ENCODE measurements at places on chromosomes 4 and X. TPM values are rescaled to one million over a fixed set of nuclear protein-coding genes. Genes with fewer than 3 reads are reported as not detected.
A peak's percentile ranks its signal among the peaks of the same experiment; 100 is the strongest.

GRCh38 chr4:106496061-106496460, 127.5 kb upstream of the GIMD1 start:
- no peaks in the 10 kb centered on the region for H3K27me3 ChIP-seq
- no peak overlapping the region for H3K27ac ChIP-seq
- H3K4me3 ChIP-seq = no peak overlapping the region
- DNase-seq = no peak
- no peaks in the 10 kb centered on the region for H3K36me3 ChIP-seq

DNA sequence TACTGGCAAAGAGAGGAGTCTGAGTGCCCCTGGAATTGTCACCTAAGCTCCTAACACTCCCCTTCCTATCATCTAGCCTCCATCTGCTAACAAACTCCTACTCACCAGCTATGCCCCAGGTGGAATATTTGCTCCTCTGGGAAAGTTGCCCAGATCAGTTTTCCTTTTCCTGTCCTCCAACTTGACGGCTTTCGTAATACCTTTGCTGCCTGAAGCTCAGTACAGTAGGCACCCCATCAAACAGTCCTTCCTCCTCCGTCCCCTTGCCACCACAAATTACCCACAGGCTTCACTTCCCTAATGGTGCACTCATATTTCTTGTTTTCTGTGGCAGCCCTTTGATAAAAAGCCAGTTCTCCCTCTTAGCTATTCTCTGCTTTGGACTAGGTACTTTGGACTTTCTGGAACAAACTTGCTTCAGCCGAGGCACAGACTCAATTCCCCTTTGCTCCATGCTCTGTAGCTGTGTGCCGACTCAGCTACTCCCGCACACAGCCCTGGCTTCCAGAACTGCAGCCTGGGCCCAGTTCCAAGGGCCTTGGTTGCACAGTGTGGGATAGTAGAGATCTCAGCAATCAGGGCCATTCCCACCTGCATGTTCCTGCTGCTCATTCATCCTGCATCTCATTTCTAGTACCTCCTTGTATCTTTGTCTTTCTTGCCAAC, 605.1 kb downstream of the BCOR start:
- no peak overlapping the region for H3K4me3 ChIP-seq
- no peak overlapping the region for H3K27ac ChIP-seq

GRCh38 chrX:40943093-40943641, 142.1 kb upstream of the USP9X start:
- DNase-seq = no peak
- H3K27me3 ChIP-seq = no peaks in the 10 kb centered on the region
- H3K27ac ChIP-seq = no peak overlapping the region
- no peaks in the 10 kb centered on the region for H3K36me3 ChIP-seq
- peaks cover 14% of the 10 kb centered on the region for H3K4me1 ChIP-seq

DNA sequence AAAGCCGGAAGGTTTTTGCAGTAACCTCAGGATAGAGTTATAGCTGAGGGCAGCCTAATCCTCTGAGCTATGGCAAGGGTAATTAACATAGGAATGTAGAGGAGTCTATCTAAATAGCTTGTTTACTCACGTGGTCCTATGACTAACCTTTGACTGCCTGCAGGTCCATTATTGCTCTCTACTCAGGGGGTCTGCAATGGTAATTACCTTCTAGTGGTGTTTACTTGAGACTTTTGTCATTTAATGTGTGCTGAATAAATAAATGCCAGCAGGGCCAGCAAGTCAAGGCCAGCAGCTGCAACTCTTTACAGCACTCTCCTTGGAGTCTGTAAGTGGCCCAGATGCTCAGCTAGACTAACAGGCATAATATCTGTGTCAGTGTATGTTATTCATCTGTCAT, 212.7 kb upstream of the FMR1 start:
- DNase-seq = peak; percentile 1
- no peak overlapping the region for H3K27ac ChIP-seq
- H3K4me1 ChIP-seq = no peaks in the 10 kb centered on the region
- H3K36me3 ChIP-seq = no peaks in the 10 kb centered on the region

DNA sequence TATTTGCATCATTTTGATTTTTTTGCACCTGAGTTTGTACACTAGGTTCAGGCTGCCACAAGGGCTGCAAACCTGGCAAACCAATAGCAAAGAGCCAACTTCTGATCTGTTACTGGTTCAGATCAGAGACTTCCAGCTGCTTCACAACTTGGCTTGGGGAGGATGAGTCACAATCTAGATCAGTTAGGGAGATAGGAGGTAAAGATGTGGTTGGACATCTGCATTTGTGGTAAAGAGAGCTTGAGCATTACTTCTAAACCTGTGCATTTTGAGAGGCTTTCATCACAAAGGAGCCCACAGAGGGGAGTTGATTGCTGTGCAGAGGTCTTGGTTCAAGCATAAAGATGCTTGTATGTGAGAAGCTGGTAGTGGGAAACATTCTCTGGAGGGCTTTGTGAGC, 34.5 kb downstream of the LINC00632 start:
- H3K4me1 ChIP-seq = no peaks in the 10 kb centered on the region
- H3K4me3 ChIP-seq = no peak overlapping the region
- DNase-seq = no peak
- no peak overlapping the region for H3K27ac ChIP-seq
- no peaks in the 10 kb centered on the region for H3K27me3 ChIP-seq

GRCh38 chrX:51893931-51894696, 691 bp downstream of the MAGED1 start:
- DNase-seq = peak; percentile 38
- no peaks in the 10 kb centered on the region for H3K4me1 ChIP-seq
- H3K36me3 ChIP-seq = no peaks in the 10 kb centered on the region
- H3K4me3 ChIP-seq = peak overlapping the region; percentile 67
- peak overlapping the region; percentile 69 for H3K27ac ChIP-seq
- no peaks in the 10 kb centered on the region for H3K27me3 ChIP-seq

DNA sequence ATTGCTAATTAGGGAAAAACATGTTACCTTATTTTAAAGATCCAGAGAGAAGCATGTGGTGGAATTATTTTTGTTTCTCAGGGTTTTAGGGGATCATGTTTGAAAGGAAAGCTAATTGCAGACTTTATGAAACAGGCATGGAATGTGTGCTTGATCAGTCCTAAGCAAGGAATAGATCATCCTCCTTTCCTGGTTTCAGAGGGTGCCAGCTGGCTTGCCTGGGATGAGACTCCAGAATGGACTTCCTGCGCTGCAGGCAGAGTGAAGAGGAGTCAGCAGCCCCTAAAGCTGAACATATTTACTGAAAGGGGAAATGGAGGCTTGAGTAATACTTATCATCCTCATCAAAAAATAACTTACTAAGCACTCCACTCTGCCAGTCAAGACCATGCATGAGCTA, 13.3 kb downstream of the FGF5 start:
- no peaks in the 10 kb centered on the region for H3K4me1 ChIP-seq
- no peaks in the 10 kb centered on the region for H3K36me3 ChIP-seq
- no peaks in the 10 kb centered on the region for H3K27me3 ChIP-seq
- H3K27ac ChIP-seq = no peak overlapping the region
- no peak overlapping the region for H3K4me3 ChIP-seq
- DNase-seq = no peak

- no peaks in the 10 kb centered on the region for H3K27me3 ChIP-seq
- H3K4me1 ChIP-seq = peaks cover 9% of the 10 kb centered on the region
- H3K36me3 ChIP-seq = no peaks in the 10 kb centered on the region
- DNase-seq = peak; percentile 86
- H3K27ac ChIP-seq = no peak overlapping the region
- no peak overlapping the region for H3K4me3 ChIP-seq
Measured at GRCh38 chrX:21487832-21488231, 113.6 kb downstream of the CNKSR2 start.

DNA sequence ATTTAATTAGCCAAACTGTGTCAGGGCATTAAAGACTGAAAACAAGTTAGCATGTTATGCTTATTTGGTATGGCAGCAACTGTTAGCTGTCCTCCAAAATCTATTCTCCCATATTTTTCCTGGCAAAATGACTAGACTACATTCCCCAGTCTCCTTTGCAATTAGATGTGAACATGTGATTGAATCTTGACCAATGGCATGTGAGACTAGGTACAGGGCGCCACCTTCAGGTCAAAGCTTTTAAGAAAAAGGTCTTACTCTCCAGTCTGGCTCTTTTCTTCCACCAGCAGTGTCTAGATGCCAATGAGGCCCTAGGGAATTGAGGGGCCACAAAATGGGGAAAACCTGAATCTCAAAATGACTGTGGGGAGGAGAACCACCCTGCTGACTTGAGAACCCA, 408.2 kb downstream of the SMARCA1 start:
- no peaks in the 10 kb centered on the region for H3K4me1 ChIP-seq
- H3K4me3 ChIP-seq = no peak overlapping the region
- H3K27me3 ChIP-seq = no peaks in the 10 kb centered on the region
- DNase-seq = peak; percentile 31
- no peak overlapping the region for H3K27ac ChIP-seq

DNA sequence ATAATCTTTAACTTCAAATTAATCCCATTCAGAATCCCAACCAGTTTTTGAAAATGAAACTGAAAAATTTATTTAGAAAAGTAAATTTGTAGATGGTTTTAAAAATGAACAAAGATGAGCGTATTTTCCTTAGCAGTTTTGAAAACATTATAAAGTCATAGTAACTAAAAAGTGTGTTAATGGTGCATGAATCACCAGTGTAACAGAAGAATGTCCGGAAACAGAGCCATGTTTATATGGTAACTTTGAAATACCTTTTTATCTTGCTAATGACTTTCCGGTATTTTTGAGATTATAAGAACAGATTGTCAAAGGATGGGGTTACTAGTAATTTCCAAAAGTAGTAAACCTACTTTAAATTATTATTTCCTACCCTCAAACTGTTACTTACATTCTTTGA, 145.9 kb downstream of the IRS4 start:
- DNase-seq = no peak
- H3K36me3 ChIP-seq = no peaks in the 10 kb centered on the region
- H3K27ac ChIP-seq = no peak overlapping the region
- no peaks in the 10 kb centered on the region for H3K27me3 ChIP-seq

DNA sequence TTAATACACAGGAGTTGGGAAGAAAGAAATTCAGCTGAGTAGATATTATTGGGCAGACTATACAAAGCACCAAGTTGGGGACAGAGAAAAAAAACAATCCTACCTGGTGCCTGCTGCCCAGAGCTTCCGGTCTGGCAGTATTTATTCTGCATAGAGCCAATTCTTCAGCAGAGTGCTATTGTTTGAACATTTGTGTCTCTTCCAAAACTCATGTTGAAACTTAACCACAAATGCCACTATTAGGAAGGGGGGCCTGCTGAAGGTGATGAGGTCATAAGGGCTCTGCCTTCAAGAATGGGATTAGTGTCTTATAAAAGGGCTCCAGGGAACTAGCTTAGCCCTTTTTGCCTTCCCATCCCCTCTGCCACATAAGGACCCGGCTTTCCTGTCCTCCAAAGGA, 136.2 kb downstream of the EVC2 start:
- H3K4me1 ChIP-seq = no peaks in the 10 kb centered on the region
- H3K27me3 ChIP-seq = no peaks in the 10 kb centered on the region
- H3K36me3 ChIP-seq = peaks cover 22% of the 10 kb centered on the region
- H3K27ac ChIP-seq = no peak overlapping the region
- DNase-seq = no peak

DNA sequence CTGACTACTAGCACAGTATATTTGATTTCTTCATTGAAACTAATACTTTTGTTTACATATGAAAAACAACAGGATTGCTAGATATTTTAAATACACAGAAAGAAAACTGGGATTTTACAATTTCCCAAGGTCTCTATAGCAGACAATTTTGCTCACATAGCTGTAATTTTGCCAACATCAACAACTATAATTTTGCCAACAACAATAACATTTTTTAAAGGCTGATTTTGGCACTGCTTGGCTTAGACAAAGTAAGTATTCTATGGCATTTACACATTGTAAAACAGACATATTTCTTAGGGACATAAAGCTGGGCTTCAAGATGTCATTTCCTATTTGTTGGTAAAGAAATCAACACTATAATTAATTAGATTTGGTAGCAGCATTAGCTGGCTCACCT, 922.1 kb downstream of the RAB28 start:
- no peak for DNase-seq
- H3K27me3 ChIP-seq = no peaks in the 10 kb centered on the region
- H3K27ac ChIP-seq = no peak overlapping the region
- H3K4me1 ChIP-seq = no peaks in the 10 kb centered on the region
- no peak overlapping the region for H3K4me3 ChIP-seq
- no peaks in the 10 kb centered on the region for H3K36me3 ChIP-seq

GRCh38 chr4:84792366-84793301, 173.9 kb downstream of the WDFY3 start:
- H3K27me3 ChIP-seq = no peaks in the 10 kb centered on the region
- H3K36me3 ChIP-seq = peaks cover 81% of the 10 kb centered on the region
- H3K27ac ChIP-seq = peak overlapping the region; percentile 79
- H3K4me1 ChIP-seq = peaks cover 30% of the 10 kb centered on the region

- H3K4me3 ChIP-seq = no peak overlapping the region
- H3K27me3 ChIP-seq = no peaks in the 10 kb centered on the region
- no peaks in the 10 kb centered on the region for H3K36me3 ChIP-seq
- H3K4me1 ChIP-seq = no peaks in the 10 kb centered on the region
Measured at GRCh38 chrX:47229427-47229826, 3.4 kb upstream of the USP11 start.

DNA sequence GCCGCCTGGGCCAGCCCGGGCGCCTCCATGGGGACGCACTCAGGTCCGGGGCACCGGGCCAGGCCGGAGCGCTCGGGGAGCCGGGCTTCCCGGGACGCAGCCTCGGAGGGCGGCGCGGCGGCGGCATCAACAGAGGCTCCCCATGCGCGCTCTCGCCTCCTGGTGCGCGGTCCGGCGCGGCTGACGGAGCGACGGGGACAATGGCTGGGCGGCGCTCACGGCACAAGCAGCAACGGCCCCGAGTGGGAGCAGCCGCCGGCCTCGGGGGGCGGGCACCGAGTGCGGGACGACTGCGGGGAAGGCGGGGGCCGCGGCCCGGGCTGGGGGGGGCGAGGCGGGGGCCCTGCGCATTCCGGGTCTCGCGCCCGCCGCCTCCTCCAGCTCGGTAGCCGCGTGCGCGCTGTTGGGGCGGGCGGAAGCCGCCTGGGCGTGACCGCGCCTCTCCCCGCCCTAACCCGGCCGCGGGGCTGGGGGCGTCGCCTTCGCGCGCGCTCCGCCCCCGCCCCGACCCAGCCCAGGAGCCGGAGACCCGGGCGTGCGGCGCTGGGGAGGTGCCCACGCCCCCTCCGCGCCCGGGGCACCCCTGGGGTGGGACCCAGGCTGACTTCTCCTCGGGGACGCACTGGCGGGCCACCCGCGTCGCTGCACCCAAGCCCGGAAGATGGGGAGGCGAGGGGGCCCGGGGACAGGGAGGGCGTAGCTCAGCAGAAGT, at the start of gene PRKX:
TSS of gene PRKX (minus strand) at position 425 of the 712 bp plus-strand sequence. CDS start at position 29, 396 bp downstream.
- no peaks in the 10 kb centered on the region for H3K27me3 ChIP-seq
- peak within 1 kb of the TSS; percentile 86 for H3K4me3 ChIP-seq
- DNase-seq = peak; percentile 76
- H3K36me3 ChIP-seq = peaks cover 5% of the 10 kb centered on the region
- H3K4me1 ChIP-seq = no peaks in the 10 kb centered on the region
- H3K27ac ChIP-seq = peak within 1 kb of the TSS; percentile 60

Gene ZNF141
- total RNA-seq = 11.8 TPM

Gene TMPRSS11D
- total RNA-seq = not detected

Gene WNK3
- total RNA-seq = 4.3 TPM

Gene FAM241A
- 0.08 TPM for total RNA-seq

Gene GLRB
- 5.1 TPM for total RNA-seq

Gene FGFR3
- total RNA-seq = 2.0 TPM

All from SJCRH30 (cell line).